ENCODE measurements at places on chromosomes 6 and 20.

DNA sequence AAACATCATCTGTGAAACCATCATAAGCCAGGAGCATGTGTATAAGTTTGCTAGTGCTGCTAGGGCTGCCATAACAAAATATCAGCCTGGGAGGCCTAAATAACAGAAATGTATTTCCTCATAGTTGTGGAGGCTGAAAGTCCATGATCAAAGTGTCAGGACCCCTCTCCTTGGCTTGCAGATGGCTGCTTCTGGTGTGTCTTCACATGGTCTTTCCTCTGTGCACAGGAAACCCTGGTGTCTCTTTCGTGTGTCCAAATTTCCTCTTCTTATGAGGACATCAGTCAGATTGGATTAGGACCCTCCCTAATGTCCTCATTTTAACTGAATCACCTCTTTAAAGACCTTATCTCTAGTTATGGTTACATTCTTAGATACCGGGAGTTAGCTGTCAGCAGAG, 6.2 kb upstream of the CITED2 start:
- no peak for DNase-seq

DNA sequence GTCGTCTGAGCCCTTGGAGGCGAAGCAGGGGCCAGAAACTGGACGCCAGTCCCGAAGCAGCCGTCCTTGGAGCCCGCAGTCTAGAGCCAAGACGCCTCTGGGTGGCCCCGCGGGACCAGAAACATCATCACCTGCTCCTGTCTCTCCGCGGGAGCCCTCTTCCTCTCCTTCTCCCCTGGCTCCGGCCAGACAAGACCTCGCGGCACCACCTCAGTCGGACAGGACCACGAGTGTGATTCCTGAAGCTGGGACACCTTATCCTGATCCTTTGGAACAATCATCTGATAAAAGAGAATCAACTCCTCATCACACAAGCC, 416 bp downstream of the RSPH4A start:
- DNase-seq: no peak

GRCh38 chr20:1888796-1889463, 6.3 kb upstream of the SIRPA start:
- no peak for DNase-seq

DNA sequence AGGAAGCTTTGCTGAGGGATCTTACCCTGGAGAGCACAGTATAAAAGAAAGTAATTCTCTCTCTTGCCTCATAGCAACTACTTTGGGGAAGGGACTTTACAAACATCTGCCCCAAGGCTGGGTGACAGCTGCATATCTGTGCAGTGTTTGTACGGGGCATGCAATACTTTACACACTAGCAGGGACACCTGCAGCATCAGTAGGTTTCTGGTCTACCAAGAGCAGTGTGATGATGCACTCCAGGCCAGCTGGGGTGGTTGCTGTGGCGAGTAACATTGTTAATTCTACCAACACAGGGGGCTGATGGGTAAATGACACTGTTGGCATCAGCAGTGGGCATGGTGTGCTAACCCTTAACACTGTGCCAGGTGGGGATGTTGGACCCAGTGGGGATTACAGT, 48.0 kb downstream of the ADTRP start:
- DNase-seq: no peak

DNA sequence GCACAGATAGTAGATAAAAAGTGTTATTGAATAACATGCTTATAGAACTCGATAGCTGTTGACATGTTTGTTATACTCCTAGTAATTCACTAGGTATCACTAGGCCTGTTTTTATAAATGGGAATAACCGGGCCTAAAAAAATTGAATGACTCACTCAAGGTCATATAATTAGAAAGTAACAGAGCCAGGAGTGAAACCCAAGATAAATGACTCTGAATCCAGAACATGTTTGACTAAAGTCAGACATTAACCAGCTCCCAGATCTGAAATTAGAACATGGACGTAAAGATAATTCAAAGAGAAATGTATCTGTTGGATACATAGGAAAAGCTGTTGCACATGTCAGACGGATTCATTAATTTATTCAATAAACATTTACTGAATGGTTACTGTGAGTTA, 26.9 kb downstream of the RGS17 start:
- DNase-seq: no peak

GRCh38 chr20:62453186-62453808, 22.5 kb downstream of the GATA5 start:
- no peak for DNase-seq

GRCh38 chr6:113219783-113220182, 637.4 kb upstream of the MARCKS start:
- DNase-seq: no peak

DNA sequence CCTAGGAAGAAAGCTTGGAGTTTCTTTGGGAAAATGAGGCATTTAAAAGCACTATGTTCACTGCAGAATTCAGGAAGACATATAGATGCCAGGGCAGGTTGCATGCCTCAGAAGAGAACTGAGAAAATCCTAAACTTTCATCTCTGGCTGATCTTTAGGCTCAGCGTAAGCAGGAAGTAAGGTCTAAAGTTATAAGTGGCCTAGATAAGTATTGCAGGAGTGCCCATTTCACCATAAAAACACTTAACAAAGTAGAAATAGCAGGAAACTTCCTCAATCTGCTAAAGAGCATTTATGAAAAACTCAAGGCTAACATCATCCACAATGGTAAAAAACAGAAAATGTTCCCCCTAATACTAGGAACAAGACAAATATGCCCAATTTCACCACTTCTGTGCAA, 320.3 kb downstream of the BMP2 start:
- no peak for DNase-seq

DNA sequence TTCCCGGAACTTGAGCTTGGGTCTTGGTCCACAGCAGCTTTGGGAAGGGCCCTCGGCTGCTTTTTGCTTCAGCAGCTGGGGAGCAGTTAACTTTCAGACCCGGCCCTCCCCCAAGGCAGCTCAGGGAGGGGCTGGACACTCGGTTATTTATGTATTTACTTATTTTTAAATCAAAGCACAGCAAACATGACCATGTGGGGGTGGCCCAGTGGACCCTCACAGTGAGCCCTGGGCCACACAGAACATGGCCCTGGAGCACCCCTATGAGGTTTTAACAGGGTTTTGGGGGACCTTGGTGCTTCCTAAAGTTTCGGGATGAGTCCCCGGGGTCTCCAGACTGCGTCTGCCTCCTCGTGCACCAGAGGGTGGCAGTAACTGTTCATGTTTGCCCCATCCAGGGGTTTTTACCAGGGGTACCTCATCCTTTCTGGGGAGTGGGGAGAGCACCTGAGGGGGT, 26.6 kb upstream of the NPBWR2 start:
- no peak for DNase-seq

- DNase-seq: no peak
These were observed 318.7 kb downstream of the DHX35 start for GRCh38 chr20:39280875-39281274.

DNA sequence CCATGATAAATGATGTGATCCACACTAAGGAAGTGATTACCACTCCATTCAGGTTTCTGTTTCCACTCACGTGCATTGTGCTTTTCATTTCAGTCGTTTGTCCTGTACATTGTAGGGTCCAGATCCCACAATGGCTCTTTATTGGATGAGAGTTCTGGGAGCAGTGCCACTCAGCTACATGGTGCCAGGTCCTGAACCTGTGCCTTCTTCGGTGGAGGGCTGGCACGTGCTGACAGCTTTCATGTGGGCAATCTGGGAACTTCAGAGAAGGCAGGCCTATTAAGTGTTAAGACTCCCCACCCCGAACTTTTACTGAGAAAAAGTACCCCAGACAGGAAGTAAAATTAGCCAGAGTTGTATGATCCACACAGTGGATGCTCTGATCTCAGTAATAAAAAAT, 255.0 kb downstream of the ESR1 start:
- no peak for DNase-seq

DNA sequence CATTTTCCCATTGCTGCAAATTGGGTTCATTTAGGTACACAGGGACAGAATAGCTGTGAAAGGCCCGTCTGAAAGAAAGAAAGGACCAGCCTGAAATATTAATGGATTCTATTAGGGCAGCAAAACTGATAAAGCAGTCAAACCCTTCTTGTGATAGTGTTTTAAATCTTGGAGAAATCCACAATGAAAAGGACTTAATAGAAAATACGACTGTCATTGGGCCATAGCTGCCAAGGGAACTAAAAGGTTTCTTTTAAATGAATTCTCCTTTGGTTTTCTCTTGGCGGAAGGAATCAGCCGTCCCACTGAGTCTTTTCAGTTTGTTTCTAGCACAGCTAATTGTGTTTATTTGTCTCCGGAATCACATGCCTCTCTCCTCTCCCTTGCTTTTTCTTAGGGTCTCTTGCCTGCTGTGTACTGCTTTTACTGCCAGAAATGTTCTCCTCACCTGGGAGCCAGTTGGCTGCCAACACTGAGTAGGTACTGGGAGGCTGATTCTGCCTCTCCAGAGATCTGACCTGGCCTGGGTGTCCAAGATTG, 11.3 kb downstream of the PAQR8 start:
- no peak for DNase-seq

DNA sequence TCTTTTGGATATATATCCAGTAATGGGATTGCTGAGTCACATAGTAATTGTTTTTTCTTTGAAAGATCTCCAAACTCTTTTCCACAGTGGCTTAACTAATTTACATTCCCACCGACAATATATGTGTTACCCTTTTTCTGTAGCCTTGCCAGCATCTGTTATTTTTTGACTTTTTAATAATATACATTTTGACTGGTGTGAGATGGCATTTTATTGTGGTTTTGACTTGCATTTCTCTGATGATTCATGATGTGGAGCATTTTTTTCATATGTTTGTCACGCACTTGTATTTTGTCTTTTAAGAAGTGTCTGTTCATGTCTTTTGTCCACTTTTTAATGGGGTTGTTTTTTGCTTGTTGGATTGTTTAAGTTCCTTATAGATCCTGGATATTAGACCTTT, 58.9 kb upstream of the OPRM1 start:
- DNase-seq: no peak

DNA sequence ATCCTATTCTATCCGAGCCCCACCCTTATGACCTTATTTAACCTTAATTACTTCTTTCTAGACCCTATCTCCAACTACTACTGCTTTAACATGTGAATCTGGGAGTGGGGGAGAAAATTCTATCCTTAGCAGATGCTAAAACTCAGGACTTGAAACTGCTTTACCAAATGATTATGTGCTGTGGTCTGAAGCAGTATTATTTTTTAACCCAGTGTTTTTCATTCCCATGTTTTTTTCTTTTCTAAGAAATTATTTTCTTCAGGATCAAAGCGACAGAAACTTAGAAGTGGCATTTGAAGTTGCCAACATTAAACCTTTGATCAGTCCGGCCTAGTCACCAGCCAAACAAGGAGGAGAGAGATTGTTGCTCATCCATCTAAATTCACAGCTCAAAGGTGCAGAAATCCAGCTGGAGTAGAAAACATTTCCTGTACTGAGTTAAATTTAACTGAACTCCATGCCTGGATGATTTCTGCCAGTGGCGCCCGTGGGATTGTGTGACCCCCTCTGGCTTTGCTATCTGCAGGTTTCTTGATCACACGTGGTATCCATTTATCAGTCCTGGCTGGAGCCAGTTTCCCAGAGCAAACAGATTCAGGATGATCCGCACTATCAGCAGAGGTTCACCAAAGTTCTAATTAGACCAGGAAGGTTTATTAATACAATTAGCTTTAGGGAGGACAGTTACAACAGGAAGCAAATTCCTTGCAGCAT, 300.5 kb downstream of the PLCB1 start:
- DNase-seq: no peak

DNA sequence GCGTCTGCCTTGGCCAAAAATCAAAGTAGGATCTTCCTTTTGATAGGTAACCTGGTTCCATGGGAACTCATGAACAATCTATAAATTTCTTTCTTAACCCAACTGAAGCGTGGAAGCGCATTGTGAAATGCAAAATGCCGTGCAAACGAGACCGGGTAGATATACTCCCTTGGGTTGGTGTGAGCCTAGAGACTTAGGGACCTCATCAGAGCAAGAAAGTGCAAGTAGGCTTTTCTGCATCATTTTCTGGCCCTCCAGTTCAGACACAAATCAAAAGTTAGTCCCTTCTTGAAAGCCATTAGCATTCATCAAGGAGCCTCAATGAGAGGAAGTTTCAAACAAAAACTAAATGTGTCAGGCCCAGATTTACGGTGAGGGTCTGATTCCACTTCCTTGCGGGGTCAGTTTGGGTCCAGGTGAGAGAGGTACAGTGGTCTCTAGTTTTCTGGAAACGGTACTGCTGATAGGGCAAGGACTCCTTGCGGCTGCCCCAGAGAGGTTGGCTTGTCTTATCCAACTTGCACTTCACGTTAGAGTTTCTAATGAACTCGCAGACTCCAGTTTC, 5.3 kb upstream of the ZNF184 start:
- no peak for DNase-seq

GRCh38 chr20:6058684-6059295, 4.9 kb upstream of the LRRN4 start:
- DNase-seq: no peak

GRCh38 chr20:11780765-11781369, 136.8 kb upstream of the BTBD3 start:
- DNase-seq: no peak

DNA sequence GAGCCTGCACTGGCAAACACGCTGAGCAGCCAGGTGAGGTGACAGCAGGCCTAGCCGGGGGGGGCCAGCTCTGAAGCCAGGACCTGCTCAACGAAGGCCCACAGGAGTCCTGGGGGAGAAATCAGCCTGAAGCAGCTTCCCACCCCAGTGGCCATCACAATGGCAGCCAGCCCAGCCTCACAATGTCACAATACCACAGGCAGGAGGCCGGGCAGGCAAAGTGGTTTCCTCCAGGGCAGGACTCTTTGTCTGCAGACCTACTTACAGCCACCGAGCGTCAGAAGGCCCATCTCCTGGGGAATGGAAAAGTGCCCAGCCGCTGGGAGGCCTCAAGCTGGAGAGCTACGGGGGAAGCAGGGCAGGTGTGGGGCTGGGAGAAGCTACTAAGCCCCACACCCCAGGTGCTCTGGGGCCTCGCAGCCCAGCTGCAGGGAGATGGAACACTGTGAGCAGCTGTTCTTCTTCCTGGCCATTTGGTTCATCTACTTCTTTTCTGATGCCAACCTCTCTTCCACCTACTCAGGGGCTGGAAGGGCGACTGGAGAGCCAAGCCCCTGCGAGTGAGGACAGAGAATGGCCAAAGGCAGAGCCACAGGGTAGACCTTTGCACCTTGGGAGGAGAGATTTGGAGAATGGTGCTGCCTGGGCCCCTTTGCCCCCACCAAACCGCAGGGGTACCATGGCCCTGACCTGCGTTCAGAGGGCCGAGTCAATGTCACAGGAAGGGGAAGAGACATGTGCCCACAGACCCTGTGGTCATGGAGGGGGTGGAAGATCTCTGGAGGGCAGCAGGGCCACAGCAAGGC, 22.3 kb upstream of the AVP start:
- no peak for DNase-seq

DNA sequence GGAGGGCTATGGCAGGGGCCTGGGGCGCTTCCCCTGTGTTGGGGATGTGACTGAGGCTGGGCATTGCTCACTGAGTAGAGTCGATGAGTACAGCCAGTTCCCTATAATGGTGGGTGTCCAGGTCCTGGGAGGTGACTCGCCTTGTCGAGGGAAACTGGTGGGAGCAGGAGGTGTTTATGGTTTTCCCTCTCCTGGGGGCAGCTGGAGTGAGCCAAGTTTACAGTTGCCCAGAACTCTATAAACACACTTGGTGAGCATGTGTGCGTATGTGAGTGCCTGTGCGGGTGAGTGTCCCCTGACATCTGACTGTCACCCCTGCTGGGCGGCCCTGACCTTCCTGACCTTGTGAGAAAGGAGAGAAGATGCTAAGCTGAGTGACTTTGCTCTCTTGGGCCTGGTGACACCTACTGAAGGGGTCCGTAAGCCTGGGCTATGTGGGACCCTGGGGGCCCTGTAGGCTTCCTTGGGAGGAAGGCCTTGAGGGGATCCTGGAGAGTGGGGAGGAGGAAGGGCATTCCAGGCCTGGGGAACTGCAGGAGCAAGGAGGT, 65.9 kb downstream of the VEGFA start:
- DNase-seq: no peak
